ENCODE measurements at places on chromosomes 7 and 10.
A peak's percentile ranks its signal among the peaks of the same experiment; 100 is the strongest.

DNA sequence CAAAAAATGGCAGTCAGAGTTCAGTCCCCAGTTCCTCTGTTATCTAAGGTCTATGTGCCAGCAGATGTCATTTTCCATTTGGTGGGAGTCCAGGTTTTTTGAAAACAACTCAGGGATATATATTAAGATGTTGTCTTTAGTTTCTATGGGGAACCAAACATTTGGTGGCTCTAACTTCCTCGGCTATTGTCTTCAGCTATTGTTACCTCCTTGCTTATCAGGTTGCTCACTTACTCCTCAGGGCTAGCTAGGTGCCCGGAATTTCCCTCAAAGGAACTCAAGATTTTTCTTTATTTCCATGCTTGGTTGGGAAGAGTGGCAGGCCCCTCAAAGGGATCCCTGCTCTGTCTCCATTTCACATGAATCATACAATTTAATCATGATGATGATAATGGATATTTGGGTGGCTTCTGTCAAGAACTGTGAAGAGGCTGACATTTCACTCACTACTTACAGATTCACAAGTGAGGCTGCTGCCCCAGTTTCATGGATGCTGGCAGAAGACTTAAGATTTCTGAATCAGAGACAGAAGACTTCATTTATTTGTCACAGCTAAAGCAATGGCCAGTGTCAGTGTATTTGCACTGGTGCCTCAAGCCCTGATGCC lies 182.8 kb downstream of the PKD1L1 start:
- no peak for DNase-seq

- peak; percentile 83 for DNase-seq
Measured at GRCh38 chr7:44477063-44477830, 13.2 kb downstream of the NUDCD3 start.

DNA sequence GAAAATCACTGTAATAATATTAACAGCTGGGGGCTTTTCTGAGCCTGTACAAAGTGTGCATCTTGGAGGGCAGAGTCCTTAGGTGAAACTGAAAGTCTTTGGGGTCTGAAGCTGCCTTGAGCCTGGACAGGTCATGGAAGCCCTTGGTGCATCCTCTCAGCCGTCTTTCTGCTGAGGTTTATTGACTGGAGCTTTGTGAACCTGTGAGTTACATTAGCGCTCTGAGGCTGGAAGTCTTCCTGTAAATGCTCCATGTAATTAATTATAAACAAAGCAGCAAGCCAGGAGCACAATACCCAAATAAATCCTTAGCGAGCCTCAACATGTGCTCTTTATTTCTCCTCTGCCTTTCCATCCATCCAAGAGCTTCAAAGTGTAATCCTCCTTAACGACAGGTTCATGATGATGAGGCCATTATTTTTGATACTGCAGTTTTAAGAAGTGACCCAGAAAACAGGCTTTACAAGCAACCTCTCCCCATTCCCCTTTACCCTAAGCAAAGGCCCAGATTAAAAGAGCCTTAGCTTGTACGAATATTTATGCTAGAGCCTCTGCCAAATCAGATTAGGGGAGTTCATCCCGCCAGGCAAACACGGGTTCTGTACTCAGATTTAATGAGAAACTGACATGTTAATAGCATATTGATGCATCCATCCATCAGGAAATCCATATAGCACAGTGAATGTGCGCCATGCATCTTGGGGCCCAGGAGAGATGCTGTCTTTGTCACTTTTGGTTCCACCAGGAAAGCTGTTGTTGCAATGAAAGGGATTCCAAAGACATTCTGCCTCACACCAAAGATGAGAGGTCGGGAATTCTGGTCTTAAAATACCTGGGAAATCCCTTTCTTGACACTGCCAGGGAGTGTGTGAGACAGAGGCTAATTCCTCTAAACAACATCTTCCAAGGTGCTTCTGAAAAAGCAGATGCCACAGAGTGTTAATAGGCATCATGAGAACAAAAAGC lies 118.1 kb downstream of the ANLN start:
- no peak for DNase-seq

- no peak for DNase-seq
Measured at GRCh38 chr7:114158854-114159253, 240.0 kb upstream of the PPP1R3A start.

GRCh38 chr10:11425296-11425610 lies 186.2 kb downstream of the USP6NL start:
- DNase-seq: no peak

- DNase-seq: peak; percentile 83
Measured at GRCh38 chr7:28922624-28923331, 35.4 kb downstream of the TRIL start.

GRCh38 chr10:48574322-48574796 lies 30.5 kb downstream of the ARHGAP22 start:
- no peak for DNase-seq

- DNase-seq: peak; percentile 86
Measured at GRCh38 chr10:86756511-86757112, at the start of gene BMPR1A. BMPR1A (plus strand) TSS chr10:86756619; CDS start chr10:86876019, 119,400 bp downstream.

DNA sequence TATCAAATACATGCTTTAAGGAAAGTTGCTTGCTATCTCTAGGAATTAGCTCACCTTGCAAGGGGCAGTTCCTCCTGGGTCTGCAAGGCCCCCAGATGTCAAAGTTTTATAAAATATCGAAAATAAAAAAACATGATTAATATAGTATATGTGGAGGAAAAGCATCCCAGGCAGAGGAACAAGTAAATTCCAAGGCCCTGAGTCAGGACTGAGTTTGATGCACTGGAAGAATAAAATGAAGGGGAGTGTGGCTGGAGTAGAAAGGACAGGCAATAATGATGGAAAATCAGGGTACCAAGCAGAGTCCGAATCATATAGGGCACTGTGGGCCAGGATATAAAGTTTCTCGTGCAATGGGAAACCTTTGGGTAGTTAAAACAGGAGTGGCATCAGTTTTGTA lies 112.4 kb upstream of the EEPD1 start:
- DNase-seq: peak; percentile 62

- no peak for DNase-seq
Measured at GRCh38 chr10:5776136-5776880, 36.9 kb downstream of the GDI2 start.

DNA sequence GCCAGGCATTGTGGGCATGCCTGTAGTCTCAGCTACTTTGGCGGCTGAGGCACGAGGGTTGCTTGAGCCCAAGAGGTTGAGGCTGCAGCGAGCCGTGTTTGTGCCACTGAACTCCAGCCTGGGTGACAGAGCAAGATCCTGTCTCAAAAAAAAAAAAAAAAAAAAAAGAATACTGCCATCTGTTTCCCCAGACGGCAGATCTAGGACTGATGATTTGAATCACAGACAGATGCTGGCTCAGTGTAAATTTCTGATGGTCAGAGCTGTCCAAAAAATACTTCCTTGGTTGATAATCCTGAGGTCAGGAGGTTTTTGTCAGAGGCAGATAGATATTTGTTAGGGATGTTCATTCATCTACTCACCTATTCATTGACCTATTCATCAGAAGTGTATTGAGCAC lies 130.7 kb downstream of the REEP3 start:
- DNase-seq: no peak

- peak; percentile 88 for DNase-seq
Measured at GRCh38 chr10:80075781-80076180, 2.7 kb upstream of the TMEM254 start.

- no peak for DNase-seq
Measured at GRCh38 chr7:28792858-28793257, 165.3 kb downstream of the TRIL start.

GRCh38 chr7:151025924-151026671 lies 1.8 kb upstream of the ATG9B start:
- peak; percentile 82 for DNase-seq

DNA sequence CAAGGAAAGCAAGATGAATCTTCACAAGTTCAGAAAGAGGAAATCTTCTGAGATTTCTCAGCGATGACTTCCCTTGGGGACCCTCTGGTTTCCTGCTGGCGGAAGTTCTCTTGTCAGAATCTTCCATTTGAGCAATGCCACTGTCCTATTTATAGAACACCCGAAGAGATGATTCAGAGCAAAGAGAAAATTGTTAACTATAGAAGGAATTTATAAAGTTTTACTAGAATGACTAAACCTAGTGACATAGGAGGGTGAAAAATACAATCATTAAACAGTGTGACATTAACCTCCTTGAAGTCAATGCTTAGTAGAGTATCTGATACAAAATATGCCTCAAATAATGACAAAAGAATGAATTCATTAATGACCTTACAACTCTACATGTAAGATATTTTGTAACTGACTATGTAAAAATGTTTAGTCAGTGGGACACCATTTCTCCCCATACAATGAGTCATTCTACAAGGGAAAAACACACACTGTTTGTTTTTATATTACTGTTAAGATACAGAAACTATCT lies 206.5 kb upstream of the CNTNAP2 start:
- peak; percentile 20 for DNase-seq

DNA sequence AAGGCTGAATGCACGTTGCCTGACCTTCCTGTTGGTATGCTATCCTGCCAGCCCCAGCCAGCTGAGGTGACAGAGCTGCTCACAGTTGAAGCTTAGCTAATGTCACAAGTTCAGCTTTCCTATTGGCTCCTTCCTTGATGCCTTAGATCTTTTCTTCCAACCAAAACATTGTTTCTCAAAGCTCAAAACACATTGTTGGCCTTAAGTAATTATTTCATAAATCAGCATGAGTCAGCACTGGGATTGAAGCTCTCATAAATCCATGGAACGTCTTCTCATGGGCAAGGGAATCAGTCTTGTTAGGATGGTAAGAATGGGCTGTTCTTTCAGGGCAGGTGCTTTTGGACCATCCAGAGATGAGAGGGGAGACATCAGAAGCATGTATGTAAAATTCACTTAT lies 128.1 kb upstream of the SAMD8 start:
- peak; percentile 58 for DNase-seq

GRCh38 chr10:17644485-17644943 lies 563 bp downstream of the STAM start:
- no peak for DNase-seq

DNA sequence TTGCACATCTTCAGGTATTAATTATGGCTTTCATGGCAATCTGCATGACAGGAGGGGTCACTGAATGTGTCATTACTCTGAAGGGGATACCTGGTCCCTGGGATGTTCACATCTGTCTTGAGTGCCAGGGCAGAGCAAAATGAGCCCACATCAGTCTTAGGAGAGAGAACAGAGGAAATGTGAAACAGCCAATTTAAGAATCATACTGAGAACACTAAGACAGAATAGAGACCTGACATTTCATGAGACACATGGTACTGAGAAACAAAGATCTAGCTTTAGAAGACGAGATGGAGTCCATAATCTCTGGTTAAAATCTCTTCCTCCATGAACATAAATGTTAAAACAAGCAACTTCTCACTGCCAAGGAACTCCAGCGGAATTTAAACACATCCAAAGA lies 34.1 kb upstream of the FZD1 start:
- DNase-seq: no peak

DNA sequence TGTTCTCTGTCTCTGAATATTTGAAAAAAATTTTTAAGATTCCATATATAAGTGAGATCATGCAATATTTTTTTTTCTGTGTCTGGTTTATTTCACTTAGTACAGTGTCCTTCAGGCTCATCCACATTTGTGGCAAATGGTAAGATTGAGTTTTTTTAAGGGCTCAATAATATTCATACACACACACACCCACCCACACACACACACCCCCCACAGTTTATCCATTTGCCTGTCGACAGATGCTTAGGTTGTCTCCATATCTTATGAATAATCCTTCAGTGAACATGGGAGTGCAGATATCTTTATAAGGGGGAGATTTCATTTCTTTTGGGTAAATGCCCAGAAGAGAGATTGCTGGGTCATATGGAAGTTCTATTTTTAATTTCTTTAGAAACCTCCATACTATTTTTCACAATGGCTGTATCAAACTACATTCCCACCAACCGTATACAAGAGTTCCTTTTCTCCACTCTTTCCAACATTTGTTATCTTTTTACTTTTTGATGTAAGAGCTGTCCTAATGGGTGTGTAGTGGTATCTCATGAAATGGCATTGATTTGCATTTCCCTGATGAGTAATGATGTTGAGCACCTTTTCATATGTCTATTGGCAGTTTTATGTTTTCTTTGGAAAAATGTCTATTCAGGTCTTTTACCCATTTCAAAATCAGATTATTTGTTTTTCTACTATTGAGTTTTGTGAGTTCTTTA lies 35.0 kb downstream of the AUTS2 start:
- no peak for DNase-seq

DNA sequence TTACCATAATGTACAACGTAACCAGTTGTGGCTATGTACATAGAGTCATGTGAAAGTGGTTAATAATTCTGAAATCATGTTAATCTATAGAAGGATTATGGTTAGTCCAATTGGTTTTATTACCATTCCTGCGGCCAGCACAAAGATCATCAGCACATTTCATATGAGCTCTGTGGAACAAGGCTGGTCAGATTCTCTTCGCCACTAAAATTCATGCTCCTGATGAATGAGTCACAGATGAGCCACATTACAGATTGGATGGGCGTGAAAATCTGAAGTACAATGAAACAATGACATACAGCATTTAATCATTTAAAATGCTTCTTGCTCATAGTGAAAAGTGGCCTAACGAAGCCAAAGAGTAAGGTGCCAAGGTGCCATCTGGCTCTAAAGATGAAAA lies 716.2 kb upstream of the PHF14 start:
- no peak for DNase-seq

DNA sequence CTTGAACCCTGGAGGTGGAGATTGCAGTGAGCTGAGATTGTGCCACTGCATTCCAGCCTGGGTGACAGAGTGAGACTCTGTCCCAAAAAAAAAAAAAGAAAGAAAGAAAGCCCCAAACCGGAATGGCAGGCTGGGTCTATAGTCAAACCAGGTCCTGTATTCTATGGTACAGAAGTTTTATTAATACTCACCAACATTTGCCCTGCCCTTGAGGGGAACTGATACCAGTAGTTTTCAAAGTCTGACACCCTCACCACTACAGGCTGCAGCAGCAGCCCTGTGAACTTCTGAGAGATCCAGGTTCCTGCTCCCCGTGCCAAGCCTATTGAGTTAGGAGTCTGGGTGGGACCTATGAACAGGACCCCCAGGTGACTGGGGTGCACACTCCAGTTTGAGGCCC lies 80.6 kb downstream of the RGS10 start:
- peak; percentile 13 for DNase-seq

- DNase-seq: no peak
Measured at GRCh38 chr7:104206841-104207240, 972 bp downstream of the ORC5 start.

DNA sequence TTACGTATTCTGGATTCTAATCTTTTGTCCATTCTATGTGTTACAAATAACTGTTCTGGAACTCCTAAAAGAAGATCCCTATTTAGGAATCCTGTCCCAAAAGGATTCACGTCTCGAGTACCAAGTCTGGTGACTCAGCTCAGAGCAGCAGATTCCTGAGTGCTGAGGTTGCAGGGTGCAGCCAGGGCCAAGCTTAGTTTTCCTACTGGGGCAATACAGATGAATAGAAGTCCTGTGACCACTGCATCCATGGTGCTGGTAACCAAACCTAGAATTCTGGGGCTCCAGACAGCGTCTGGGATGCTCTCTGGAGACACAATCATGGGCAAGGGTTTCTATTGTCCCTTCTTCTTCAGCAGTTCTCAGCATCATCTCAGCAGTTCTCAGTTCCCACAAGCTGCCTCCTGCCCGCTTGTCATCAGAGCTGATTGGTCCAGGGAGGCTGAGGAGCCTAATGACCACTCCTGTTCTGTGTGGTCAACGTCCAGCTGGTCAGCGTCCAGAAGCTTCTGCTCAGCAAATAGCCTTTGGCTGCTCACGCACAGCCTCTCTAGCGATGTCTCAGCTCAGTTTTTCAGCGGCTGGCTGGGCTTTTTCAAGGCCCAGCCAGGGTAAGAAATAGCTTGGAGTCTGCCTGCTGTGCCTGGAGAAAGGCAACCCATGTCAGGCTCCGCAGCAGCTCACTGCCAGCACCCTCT lies 50.4 kb upstream of the C7orf33 start:
- DNase-seq: peak; percentile 74
